Activated CD4-positive, alpha-beta T cell treated with anti-CD3 and anti-CD28 coated beads, Interleukin-10, Interleukin-2, amounts not matched to agents 100 ng/mL and 50 ng/mL, durations not matched to agents 16 hours and 8 hours (primary cell): ENCODE measurements at places on chromosomes 6 and 20.

- no peak for DNase-seq
Measured at GRCh38 chr6:162965366-162965765, 237.6 kb downstream of the PACRG start.

GRCh38 chr20:16062661-16063581 lies 510.3 kb downstream of the KIF16B start:
- DNase-seq = no peak

DNA sequence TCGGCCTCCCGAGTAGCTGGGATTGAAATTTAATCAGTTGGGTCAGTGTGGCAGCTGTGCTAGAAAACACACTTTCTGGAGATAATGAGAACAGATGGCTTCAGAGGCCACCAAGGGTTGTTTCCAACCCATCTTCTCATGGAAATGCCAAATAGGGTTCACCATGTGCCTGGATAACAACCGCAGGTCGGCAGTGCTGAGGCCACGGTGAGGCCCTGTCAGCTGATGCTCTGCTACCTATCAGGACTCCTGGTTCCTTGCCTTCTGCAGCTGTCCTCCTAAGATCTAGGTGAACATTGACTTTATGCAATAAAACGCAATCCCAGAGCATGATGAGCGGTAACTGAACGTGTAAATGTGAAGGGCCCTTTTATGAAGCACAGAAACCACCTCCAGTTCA lies 139.3 kb upstream of the SNX9 start:
- no peak for DNase-seq

GRCh38 chr20:23086056-23086566 lies at the start of gene CD93:
Gene CD93, minus strand, starts transcription at chr20:23086324. Its CDS starts 132 bp downstream, at chr20:23086192.
- DNase-seq = peak; percentile 85
